ENCODE measurements at places on chromosomes 16 and 17.

DNA sequence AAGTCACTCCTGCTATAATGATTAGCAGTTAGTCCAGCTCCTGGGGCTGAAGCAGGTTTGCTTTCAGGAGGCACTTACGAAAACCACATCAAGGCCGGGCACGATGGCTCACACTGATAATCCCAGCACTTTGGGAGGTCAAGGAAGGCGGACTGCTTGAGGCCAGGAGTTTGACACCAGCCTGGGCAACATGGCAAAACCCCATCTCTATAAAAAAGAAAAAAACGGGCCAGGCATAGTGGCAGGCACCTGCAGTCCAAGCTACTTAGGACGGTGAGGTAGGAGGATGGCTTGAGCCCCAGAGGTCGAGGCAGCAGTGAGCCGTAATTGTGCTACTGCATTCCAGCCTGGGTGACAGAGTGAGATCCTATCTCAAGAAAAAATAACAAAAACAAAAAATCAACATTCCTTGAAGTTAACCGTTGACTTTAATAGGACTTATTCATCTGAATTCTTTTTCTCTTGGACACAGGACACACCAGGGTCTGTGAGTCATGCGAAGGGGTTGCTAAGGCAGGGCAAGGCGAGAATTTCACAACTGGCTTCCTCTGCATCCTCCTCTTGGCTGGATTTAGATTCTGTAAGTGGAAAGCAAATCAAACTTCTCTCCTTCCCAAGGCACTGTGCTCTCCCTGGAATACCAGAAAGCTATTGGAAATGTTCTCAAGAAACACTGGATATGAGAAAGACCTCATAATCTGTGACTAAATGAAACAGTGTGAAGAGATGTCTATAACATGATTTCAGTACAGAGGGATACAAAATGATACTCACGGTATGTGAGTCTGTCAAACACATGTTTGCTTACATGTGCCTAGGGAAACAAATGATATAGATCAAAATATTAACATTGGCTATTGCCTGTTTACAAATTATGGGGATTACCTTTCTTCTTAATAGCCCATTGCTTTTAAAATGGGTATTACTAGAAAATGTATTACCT is 99.5 kb downstream of the SYCE1L start:
- DNase-seq: no peak

- no peak for DNase-seq
These were observed 125.3 kb downstream of the RBFOX3 start for GRCh38 chr17:79485419-79485985.

DNA sequence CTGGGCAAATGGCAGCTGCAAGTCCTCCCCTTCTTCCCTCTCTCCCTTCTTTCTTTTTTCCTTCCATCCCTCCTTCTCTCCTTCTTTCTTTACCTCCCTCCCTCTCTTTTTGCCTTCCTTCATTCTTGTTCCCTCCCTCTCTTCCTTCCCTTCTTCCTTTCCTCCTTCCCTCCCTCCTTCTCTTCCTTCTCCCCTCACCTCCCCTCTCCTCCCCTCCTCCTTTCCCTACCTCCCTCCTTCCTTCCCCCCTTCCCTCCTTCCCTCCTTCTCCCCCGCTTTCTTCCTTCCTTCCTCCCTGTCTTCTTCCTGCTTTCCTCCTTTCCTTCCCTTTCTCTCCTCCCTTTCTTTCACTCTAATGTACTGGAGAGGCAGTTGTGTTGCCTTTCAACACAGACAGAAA is 110.8 kb upstream of the SALL1 start:
- DNase-seq: no peak

- no peak for DNase-seq
These were observed 535.2 kb upstream of the CDH11 start for GRCh38 chr16:65657071-65657494.

- no peak for DNase-seq
These were observed 16.9 kb downstream of the KNOP1 start for GRCh38 chr16:19701091-19701490.

DNA sequence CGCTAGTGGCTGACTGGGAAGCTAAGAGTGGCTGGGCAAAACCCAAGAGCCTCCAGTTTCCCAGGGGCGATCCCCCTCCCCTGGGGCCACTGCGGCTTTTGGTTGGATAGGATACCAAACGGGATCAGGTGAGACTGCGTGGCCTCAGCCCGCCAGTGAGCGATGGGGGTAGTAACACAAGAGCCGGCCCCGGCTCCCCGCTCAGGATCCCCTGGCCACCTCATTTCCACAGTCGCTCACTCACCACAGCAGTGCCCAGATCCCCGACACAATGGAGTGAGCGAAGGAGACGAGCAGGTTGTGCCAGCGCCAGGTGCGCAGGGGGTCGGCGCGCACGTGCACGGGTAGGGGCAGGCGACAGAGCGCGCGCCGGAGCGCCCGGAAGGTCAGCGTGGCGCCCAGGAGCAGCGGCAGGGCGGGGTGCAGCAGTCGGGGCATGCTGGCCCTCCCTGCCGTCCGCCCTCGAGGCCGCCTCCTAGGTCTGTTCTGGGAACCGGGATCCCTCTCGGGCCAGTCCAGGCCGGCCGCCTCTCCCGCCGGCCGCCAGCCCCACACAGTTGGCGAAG is 290 bp downstream of the TLCD1 start:
- peak; percentile 86 for DNase-seq

DNA sequence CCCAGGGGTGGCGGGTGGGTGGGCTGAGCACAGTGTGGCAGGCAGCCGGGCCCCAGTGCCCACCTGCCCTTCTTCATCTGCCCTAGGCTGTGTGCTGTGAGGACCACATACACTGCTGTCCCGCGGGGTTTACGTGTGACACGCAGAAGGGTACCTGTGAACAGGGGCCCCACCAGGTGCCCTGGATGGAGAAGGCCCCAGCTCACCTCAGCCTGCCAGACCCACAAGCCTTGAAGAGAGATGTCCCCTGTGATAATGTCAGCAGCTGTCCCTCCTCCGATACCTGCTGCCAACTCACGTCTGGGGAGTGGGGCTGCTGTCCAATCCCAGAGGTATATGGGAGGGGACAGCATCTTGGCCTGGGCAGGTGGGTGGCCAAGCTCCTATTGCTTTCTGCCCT is 6.4 kb downstream of the GRN start:
- no peak for DNase-seq

- DNase-seq: peak; percentile 35
These were observed 73.0 kb downstream of the ABCC6 start for GRCh38 chr16:16150117-16150877.

DNA sequence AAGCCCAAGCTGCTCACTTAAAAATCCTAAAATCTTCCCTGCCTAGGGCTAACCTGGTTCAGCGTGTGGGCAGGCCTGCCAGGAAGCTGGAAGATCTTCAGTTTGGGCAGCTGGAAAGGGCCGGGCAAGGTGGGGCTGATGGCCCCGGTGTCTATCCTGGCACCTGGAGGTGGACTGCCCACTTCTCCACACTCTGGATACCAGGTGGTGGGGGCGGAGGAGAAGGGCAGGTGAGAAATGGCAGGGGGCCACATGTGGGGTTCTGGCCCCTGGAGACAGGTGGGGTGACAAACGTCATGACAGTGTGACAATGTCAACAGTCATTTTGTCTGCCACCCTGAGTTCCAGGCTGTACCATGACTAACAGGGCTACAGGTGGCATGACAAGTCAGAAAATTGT is 78.5 kb upstream of the C16orf82 start:
- DNase-seq: no peak

GRCh38 chr17:61340431-61341209 is 59.0 kb upstream of the TBX2 start:
- no peak for DNase-seq

DNA sequence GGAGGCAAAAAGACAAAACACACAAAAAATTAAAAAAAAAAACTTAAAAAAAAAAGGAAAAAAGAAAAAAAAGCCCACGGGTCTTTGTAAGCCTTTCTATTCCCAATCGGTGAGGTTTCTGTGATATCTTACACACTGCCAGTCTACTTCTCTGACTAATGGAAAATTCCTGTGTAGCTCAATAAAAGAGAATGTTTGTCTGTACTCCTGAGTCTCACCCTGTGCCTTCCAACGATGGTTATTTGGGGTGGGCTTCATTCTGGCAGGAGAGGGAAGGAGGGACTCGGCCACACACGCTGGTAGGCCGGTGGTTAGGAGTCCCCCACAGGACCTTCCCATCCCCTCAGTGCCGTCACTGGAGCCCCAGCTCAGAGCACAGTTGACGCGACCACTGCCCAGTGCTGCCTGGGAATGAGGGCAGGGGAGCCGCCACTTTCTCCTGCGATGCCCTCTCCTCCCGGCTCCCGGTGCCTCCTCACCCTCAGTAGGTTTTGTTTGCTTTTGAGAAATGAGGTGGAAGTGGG is 68.0 kb downstream of the AMFR start:
- peak; percentile 38 for DNase-seq

GRCh38 chr17:48610282-48611211 is at the start of gene HOXB7:
Gene HOXB7, minus strand, starts transcription at chr17:48611017. Its CDS starts 99 bp downstream, at chr17:48610918.
- DNase-seq: peak; percentile 69

DNA sequence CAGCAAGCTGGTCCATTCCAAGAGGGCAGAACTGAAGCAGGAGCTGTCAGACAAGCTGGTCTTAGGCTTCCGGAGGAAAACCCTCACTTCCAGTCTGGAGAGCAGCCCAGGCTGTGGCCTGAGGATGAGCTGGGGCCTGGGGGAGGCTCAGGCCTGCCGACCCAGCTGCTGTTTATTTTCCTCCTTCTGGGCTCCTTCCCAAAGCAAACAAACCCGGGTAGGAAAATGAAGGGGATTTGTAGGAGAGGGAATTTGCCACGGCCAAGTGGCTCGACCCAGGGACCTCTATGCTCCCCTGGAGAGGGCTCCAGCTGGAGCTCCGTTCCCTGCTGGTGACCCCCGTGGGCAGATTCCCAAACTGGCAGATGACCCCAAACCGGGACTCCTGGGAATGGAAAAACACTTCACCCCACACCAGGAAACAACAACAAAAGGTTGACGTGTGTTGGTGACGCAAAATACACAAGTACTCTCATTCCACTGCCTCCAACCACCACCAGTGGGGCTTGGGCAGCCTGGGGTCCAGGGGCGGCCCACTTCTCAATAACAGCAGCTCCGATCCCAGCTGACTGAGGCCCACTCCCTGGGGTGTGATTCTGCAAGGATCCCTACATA is 8.8 kb downstream of the JUP start:
- DNase-seq: peak; percentile 50

DNA sequence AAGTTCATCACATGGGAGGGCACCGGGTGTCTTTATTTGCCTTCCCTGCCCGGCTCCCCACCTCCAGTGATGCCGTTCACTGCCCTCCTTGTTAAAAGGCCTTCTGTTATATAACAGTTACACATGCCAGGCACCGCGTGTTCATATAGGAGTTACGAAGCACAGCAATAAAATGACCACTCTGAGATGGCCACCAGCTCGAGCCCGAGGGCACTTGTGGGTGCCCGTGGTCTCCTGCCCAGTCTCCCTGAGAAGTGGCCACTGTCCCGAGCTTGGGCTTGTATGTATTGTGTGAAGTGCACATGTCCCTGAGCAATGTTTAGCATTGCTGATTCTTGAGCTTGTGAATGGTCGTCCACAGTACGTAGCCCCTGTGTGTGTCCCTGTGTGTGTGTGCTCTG is 355.6 kb downstream of the SEC14L1 start:
- DNase-seq: no peak

GRCh38 chr16:84605339-84605848 is 12.5 kb downstream of the COTL1 start:
- no peak for DNase-seq

DNA sequence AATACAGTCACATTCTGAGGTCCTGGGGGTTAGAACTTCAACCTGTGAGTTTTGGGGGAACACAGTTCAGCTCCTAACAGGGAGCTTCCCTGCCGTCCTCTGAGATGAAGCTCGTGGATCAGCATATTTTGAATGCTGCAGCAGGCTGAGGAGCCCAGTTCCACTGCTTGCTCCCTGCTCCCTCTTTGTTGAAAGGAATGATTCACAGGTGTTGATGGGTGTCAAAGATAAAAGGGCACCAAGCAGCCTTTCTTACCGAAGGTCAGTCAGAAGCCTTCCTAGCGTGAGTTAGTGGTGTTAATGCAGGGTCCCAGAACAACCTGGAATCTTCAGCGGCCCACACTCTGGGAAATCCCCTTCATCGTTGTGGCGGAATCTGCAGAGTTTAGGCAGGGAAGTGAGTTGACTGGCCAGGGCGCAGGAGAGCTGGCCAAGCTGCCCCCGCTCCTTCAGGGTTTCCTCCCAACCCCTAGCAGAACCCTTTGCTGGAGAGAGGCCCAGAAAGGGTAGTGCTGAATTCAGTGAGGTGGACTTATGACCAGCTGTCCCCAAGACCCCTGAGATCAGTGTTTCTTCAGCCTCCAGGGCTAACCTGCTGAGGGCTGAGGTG is 114.8 kb downstream of the GNAO1 start:
- no peak for DNase-seq

DNA sequence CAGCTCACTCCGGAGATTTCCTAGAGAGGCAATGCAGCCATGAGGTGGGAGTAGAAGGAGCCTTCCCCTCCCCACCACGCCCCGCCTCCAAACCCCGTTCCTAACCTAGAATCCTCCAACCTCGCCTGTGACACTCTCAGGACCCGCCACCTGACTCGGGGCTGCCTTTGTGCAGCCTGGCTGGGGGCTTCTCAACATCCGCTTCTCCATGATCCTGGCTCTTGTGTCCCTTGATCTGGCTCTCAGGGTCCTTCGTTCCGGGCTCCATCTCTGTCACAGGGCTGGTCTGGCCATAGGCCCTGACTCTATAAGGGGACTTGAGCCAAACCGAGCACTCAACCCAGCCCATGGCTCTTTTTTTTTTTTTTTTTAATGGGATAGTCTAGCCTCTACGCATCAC is 24.3 kb downstream of the CDRT15 start:
- no peak for DNase-seq

GRCh38 chr16:76278980-76279379 is 1.8 kb downstream of the CNTNAP4 start:
- no peak for DNase-seq

DNA sequence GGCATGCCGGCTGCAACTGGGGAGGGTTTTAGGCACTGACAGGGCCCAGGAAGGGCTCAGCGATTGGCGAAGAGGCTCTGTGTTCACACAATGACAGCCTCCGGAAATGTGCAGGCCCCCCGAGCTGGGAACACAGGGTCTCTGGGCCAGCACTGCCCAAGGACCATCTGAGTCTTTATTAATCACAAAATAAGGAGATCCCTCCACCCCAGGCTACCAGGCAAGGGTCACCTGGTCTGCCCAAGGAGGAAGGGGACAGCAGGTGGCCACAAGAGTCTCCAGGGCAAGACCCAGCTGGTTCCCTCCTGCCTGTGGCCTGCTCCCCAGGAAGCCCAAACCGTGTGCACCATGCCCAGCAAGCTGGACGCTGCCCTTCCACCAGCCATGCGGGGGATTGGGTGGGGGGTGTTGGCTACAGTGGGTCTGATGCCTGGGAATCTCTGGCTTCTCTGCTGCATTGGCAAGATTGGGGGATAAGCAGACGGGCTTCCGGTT is 52.1 kb upstream of the TNRC6C start:
- DNase-seq: no peak

- DNase-seq: no peak
These were observed 101.5 kb upstream of the IRX6 start for GRCh38 chr16:55222486-55222885.

DNA sequence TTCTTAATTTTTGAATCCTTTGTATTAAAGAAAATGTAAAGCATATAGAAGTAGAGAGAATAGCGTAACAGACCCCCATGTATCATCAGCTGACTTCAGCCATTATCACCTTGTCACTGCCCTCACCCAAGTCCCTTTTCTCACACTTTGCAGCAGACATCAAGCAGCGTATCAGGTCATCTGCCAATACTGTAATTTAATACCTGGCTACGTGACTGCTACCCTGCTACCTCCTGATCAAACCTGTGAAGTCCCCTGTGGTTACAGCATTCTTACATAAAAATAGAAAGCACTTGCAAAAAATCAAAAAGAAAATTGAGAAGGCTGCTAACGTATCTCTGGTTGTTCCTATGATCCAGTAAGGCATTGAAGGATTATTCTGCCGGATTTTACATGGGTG is 96.4 kb downstream of the PLCG2 start:
- DNase-seq: no peak

- no peak for DNase-seq
These were observed 20.1 kb downstream of the GID4 start for GRCh38 chr17:18059283-18059682.

All from small intestine (tissue), 16 donors.